Activated CD4-positive, alpha-beta T cell treated with anti-CD3 and anti-CD28 coated beads, Interleukin-2, amount 10 ng/mL, durations not matched to agents 7 days and 5 days (primary cell): ENCODE measurements at places on chromosomes 11 and 22. TPM values are rescaled to one million over a fixed set of nuclear protein-coding genes. Genes with fewer than 3 reads are reported as not detected.

Gene C11orf87
- not detected for total RNA-seq

DNA sequence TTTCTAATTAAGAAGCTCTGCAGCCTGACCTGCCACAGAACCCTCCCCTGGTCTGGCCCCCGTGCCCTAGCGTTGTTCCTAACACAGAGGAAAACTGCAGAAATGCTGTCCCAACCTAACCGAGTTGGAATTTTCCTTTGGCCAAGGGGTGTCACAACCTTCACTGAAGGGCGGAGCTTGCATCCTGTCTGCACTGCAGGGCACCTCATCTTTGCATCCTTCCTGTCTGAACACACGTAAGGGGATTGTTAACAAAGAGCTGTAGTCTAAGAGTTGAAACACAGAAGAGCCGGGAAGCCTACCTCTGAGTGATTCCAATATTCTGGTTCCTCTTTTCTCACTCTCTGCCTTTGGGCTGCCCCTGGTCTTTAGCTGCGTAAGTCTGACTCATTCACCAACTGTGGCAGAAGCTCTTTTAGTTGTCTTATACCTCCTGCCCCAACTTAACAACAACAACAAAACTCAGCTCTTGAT lies 1.6 kb downstream of the DIXDC1 start:
- DNase-seq: peak; percentile 29
- peak overlapping the region; percentile 82 for H3K27ac ChIP-seq
- H3K4me3 ChIP-seq: peak overlapping the region; percentile 81
- no peaks in the 10 kb centered on the region for H3K27me3 ChIP-seq

Gene LRRC56
- total RNA-seq: 2.1 TPM

DNA sequence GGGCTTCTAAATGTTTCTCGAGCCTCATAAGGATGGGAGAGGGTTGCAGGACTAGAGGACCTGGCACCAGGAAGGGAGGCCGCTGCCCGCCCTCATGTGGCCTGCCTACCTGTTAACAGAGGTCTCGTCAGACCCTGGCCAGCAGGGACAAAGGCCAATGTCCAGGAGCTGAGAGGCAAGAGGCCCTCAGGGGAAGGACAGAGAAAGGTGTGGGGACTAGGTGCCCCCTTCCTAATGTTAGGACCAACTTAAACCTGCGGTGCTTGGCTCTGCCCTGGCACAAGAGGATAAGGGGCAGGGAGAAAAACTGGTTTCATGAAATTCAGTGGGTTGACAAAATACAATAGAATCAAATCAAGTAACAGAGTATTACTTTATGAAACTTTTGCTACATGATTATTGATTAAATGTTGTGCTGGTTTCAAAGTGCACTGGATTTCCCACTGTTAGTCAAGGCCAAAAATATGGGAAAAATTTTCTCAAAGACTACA lies 20.0 kb upstream of the SYT12 start:
- H3K4me1 ChIP-seq: peaks cover 2% of the 10 kb centered on the region
- DNase-seq: no peak
- H3K27me3 ChIP-seq: peaks cover 2% of the 10 kb centered on the region
- no peaks in the 10 kb centered on the region for H3K36me3 ChIP-seq

GRCh38 chr22:45756558-45756957 lies 84.9 kb downstream of the ATXN10 start:
- no peak overlapping the region for H3K4me3 ChIP-seq
- no peak overlapping the region for H3K27ac ChIP-seq
- H3K4me1 ChIP-seq: no peaks in the 10 kb centered on the region
- H3K36me3 ChIP-seq: peaks cover 4% of the 10 kb centered on the region
- DNase-seq: no peak

GRCh38 chr11:35605706-35606105 lies 12.6 kb upstream of the FJX1 start:
- H3K4me3 ChIP-seq: no peak overlapping the region
- no peaks in the 10 kb centered on the region for H3K36me3 ChIP-seq
- H3K27me3 ChIP-seq: peaks cover 11% of the 10 kb centered on the region
- no peak for DNase-seq

GRCh38 chr11:30565027-30565426 lies 21.1 kb downstream of the MPPED2 start:
- no peak overlapping the region for H3K4me3 ChIP-seq
- DNase-seq: no peak
- peaks cover 4% of the 10 kb centered on the region for H3K27me3 ChIP-seq
- no peaks in the 10 kb centered on the region for H3K36me3 ChIP-seq

Gene RNF169
- 16.4 TPM for total RNA-seq

Gene OR52I1
- total RNA-seq: not detected

Gene IL10RA
- total RNA-seq: 187 TPM

Gene CEND1
- total RNA-seq: 0.60 TPM

- no peak overlapping the region for H3K4me3 ChIP-seq
- peaks cover 12% of the 10 kb centered on the region for H3K27me3 ChIP-seq
- H3K36me3 ChIP-seq: no peaks in the 10 kb centered on the region
- no peak for DNase-seq
Observed at GRCh38 chr22:24510637-24511625, 15.8 kb downstream of the UPB1 start.

Gene MMP8
- not detected for total RNA-seq

Gene CCDC157
- 4.3 TPM for total RNA-seq

Gene OR4A16
- total RNA-seq: not detected

GRCh38 chr11:64772303-64773018 lies 5.9 kb downstream of the SF1 start:
- peaks cover 89% of the 10 kb centered on the region for H3K4me1 ChIP-seq
- peaks cover 97% of the 10 kb centered on the region for H3K36me3 ChIP-seq
- no peaks in the 10 kb centered on the region for H3K27me3 ChIP-seq
- peak overlapping the region; percentile 35 for H3K4me3 ChIP-seq
- peak overlapping the region; percentile 81 for H3K27ac ChIP-seq
- no peak for DNase-seq

- no peaks in the 10 kb centered on the region for H3K27me3 ChIP-seq
- DNase-seq: no peak
- no peak overlapping the region for H3K27ac ChIP-seq
- no peak overlapping the region for H3K4me3 ChIP-seq
- no peaks in the 10 kb centered on the region for H3K4me1 ChIP-seq
Observed at GRCh38 chr11:131027491-131027890, 111.2 kb upstream of the SNX19 start.

DNA sequence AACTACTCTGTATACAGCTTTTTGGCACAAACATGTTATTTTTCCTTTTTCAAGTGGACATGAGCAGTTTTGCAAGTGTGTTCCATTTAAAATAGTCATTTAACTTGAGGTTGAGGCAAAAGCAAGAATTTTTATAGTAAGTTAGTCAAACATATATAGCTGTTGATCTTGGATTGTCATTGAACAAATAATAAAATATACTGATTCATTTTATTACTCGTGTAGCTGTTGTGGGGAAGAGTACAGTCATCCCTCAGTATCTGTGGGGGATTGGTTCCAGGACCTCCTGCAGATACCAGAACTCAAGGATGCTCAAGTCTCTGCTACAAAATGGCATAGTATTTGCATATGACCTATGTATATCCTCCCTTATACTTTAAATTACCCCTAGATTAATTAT lies 45.3 kb downstream of the EXT2 start:
- H3K27ac ChIP-seq: no peak overlapping the region
- DNase-seq: no peak
- H3K4me3 ChIP-seq: no peak overlapping the region
- no peaks in the 10 kb centered on the region for H3K36me3 ChIP-seq
- no peaks in the 10 kb centered on the region for H3K27me3 ChIP-seq

DNA sequence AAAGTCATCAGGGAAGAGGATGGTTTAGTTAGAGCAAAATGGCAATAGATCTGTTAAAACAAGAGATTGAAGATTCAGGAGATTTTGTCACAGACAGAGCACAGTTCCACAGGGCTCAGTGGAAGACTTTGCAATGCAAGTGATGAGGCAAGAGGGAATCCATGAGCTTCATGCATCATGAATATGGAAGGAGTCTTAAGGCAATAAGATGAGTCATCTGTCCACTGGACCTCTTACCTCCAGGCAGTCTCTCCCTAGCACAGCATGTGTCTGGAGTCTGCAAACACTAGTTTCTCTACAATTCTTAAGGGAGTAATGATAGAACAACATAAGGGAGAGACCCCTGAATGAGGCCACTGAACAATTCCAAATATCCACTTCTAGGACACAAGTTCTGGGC lies 245.7 kb downstream of the NXPE2 start:
- H3K27ac ChIP-seq: no peak overlapping the region
- no peaks in the 10 kb centered on the region for H3K4me1 ChIP-seq
- no peak overlapping the region for H3K4me3 ChIP-seq
- no peaks in the 10 kb centered on the region for H3K27me3 ChIP-seq
- no peaks in the 10 kb centered on the region for H3K36me3 ChIP-seq

Gene MUC5B
- not detected for total RNA-seq

DNA sequence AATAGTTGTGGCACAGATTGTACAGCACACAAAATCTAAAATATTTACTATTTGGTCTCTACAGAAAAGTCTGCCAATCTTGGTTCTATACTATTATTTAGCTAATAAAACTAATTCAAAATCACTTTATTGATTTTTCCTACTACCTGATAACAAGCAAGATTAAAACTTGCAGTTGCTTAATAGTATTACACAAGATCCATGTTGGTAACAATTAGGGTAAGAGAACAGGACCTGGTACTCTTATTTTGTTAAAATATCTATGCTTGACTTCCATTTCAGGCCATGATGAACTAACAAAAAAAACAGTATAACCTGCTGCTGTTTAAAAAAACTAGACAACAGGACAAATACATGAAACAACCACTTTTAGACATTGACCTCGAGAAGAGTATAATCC lies 52.4 kb downstream of the CWF19L2 start:
- H3K27me3 ChIP-seq: no peaks in the 10 kb centered on the region
- H3K36me3 ChIP-seq: peaks cover 31% of the 10 kb centered on the region
- no peak overlapping the region for H3K4me3 ChIP-seq
- no peak for DNase-seq

DNA sequence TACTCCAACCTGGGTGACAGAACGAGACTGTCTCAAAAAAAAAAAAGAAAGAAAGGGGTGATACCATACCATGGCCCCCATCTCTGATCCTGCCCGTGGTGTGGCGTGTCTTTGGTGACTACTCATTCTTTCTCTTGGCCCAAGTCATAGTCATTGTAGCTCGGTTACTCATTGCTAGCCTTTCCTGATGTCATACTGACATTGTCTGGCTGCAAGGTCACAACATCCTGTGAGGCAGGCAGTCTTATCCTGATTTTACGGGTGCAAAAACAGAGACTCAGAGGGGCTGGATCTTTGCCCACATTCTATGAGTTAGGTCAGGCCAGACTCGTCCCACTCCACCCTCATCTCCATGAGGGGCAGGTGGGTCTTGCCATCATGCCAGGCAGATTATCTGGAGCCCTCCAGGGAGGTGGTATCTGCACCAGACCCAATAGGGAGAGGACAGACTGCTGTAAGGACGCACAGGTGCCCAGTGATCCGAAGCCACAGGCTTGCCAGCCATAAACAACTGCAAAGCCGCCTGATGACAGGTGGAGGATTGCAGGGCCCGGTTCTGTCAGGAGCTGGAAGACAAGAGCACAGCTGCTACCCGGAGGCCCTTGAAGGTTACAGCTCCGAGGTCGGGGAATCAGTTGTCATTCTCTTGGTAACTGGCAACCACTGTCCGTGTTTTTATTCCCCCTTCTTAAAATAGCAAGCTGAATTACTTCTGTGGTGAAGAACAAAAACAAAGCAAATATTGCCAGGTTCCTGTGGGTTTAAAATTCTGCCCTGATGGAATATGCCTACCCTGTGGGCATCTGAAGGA lies 13.8 kb downstream of the TOM1 start:
- H3K27me3 ChIP-seq: no peaks in the 10 kb centered on the region
- peak overlapping the region; percentile 22 for H3K27ac ChIP-seq
- H3K4me1 ChIP-seq: peaks cover 63% of the 10 kb centered on the region
- no peak overlapping the region for H3K4me3 ChIP-seq

DNA sequence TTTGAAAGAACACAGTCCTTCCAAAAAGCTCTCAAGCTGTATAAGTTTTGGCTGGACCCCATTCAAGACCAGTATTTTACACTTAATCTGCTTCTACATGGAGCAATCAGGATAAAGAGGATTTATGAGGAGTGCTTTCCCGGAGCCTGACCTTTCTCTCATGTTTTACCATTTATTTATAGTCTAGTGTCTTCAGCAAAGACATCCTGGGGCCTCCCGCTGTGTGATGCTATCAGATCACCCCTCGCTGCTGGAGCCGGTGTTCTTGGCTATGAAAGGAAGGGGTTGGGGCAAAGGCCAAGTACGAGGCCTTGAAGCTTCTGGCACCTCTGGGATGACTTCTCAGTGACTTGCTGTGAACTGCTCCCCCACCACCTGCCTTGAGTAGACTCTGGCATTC lies 189.6 kb downstream of the ADAMTS15 start:
- no peaks in the 10 kb centered on the region for H3K27me3 ChIP-seq
- no peak overlapping the region for H3K27ac ChIP-seq
- H3K36me3 ChIP-seq: no peaks in the 10 kb centered on the region
- no peak for DNase-seq
- peaks cover 24% of the 10 kb centered on the region for H3K4me1 ChIP-seq
- H3K4me3 ChIP-seq: no peak overlapping the region
